Hematopoietic multipotent progenitor cell treated with erythropoietin and hydrocortisone succinate and interleukin-3 and kit ligand, for 17 days (in vitro differentiated cells): ENCODE measurements at places on chromosomes 12 and 14.

DNA sequence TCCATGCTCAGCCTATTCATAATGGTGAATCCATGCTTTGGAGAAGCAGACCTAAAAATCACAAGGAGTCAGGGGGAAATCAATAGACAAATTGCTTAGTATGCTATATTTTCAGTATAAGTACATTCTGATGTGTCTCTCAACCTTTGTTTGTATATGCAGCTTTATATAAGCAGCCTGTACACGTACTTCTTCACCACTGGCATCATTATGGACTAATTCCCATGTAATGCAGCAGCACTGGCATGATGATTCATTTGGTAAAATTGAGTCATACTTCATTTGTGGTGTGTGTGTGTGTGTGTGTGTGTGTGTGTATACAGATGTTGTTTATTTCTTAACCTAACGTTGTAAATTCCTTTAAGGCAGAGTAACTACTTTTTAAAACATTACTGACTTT lies 10.9 kb downstream of the DCP1B start:
- no peak for DNase-seq

GRCh38 chr14:74510959-74511409 lies 17.4 kb downstream of the ISCA2 start:
- DNase-seq: no peak

DNA sequence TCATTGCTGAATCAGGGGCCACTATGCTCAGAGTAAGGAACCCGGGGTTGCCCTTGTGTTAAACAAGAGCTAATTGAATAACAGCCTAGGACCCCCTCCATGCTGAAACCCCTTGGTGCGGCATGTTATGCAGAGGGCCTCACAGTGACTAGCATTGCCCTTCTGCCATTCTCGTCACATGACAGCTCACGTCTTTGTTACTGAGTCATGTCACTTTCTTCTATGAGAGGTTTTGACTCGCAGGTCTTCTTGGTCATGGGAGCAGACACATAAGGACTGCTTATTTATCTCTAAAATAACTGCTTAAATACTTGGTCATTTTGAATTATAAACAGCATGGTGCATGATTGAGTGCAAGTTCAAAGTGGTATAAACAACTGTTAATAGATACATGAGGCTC lies 24.9 kb downstream of the TCTN1 start:
- no peak for DNase-seq

DNA sequence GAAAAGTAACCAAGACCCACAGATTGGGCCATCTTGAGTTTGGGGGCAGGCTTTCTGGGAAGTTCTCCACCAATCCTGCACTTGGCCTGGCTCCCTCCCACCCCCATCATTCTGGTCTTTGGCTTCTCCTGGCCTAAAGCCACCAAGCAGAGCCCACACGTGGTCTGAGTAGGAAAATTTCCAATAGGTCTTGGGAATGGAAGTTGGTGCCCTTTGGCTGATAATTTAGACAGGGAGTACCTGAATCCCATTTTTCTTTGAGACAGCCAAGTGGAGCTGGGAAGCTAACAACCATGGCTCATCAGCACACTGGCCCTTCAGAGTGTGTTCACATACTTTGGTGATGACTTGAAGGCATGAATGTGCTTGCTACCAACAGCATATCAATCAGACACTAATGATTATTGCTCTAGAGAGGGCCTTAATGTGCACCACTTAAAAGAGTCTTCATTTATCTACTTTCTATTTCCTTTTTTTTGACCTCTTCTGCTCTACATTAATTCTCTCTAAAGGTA lies 156.0 kb downstream of the EGLN3 start:
- no peak for DNase-seq

DNA sequence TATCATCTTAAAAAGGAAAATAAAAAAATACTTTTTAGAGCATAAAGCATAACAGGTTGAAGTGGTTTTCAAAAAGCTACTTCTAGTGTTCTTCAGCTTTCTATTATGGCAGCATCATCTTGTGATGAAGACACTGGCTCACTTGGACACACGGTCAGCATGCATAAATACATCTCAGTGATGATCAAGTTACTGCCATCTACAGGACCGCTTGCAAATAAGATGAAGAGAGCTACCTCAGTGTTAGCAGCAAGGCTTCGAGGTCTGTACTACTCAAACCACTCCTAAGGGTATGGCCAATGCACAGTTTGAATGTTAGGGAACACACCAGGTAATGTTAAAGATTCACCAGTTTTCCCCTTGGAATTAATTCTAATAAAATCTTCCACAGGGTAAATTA lies 58.8 kb downstream of the GALC start:
- no peak for DNase-seq

GRCh38 chr12:100899301-100899700 lies 104.7 kb downstream of the ANO4 start:
- no peak for DNase-seq

DNA sequence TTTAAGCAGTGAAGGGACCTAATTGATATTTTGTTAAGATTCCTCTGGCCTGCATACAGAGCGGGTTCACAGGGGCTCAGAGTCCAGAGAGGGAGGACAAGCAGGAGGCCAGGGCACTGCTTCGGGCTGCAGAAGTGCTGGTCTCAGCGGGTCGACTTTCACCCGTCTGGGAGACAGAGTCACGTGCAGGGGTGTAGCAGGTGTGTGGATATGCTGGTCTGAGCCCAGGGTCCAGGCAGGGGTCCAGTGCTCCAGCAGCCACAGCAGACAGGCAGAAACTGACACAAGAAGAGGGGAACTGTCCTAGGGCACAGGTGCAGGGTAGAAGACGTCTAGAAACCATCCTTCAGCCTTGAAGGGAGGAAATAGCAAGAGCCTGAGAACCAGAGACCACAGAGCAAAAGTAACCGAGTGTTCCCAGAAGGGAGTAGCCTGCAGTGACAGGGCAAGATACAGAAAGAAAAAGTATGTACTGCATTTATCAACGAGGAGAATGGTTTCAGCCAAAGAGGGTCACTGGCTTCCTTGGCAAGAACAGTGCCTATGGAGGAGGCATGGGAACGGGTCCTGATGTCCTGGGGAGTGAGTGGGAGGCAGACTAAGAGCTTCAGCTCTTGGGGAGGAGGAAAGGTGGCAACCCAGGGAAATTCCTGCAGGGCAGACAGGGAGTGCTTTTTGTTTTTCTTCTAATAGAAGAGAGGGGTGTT lies 28.7 kb downstream of the FBXO21 start:
- DNase-seq: no peak

GRCh38 chr14:53062856-53063255 lies 90.3 kb downstream of the DDHD1 start:
- no peak for DNase-seq

DNA sequence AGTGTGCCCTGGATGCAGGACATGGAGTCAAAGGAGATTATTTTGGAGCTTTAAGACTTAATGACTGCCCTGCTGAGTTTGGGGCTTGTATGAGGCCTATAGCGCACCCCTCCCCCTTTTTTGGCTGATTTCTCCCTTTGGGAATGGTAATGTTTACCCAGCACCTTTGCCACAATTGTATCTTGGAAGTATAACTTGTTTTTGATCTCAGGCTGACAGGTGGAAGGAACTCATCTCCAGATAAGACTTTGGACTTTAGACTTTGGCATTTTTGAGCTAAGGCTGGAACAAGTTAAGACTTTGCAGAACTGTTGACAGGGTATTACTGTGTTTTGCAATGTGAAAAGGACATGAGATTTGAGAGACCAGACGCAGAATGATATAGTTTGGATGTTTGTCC lies 110.5 kb downstream of the DERA start:
- DNase-seq: no peak

DNA sequence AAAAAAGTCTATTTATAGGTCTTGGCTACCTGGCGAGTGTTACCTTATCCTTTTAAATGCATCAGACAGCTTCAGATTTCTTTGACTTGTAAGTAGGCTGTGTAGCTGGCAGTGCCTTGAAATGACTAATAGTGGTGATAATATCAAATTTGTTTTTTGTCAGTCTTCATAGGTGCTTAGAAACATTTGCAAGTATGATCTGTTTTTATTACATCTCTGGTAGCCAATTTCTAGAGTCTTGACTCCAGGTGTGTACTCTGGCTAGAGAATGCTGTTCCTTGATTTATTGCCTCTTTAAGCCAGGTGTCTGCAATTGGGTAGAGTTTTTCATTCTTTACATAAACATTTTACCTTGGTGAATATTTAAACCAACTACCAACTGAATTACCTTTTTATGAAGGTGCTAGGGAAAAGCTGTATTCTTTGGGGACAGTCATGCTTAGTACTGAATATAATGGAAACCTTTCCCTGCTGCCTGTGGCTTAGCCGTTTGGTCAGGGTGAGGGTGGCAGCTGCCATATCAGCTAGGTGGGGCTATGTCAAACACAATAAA lies 32.6 kb downstream of the MLXIP start:
- no peak for DNase-seq

- no peak for DNase-seq
Observed at GRCh38 chr12:67625004-67625403, 23.5 kb upstream of the DYRK2 start.

- DNase-seq: no peak
Observed at GRCh38 chr12:21774358-21775132, at the start of gene KCNJ8. KCNJ8 (minus strand) TSS chr12:21774706; CDS start chr12:21773616, 1,090 bp downstream.

- DNase-seq: no peak
Observed at GRCh38 chr14:76323331-76324050, 52.4 kb upstream of the ESRRB start.

- DNase-seq: no peak
Observed at GRCh38 chr14:100893760-100894159, 9.8 kb downstream of the RTL1 start.

DNA sequence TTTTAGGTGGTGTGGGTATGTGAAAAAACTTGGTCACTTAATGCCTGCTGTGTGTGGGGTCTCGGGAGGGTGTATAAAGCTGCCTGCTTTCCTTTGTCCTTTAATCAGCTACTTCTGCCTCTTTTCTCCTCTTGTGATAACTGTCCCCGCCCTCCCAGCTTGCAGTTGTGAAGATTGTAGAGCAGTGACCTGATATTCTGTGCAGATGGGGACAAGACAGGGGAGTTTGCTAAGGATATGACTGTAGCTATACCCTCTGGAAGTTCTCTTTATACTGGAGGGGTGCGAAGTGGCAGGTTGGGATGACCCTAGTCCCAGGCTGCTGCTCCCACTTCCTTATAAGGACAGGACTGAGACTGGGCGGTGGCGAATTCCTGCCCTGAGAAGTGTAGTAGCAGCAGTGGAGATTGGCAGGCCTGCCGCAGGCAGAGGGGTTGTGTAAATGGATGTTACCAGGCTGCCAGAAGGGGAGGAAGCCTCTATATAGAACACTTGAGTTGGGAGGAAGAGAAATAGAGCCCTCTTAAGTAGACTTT lies 835 bp downstream of the MYL6 start:
- peak; percentile 70 for DNase-seq

- DNase-seq: no peak
Observed at GRCh38 chr14:88829188-88829587, 4.7 kb downstream of the TTC8 start.

DNA sequence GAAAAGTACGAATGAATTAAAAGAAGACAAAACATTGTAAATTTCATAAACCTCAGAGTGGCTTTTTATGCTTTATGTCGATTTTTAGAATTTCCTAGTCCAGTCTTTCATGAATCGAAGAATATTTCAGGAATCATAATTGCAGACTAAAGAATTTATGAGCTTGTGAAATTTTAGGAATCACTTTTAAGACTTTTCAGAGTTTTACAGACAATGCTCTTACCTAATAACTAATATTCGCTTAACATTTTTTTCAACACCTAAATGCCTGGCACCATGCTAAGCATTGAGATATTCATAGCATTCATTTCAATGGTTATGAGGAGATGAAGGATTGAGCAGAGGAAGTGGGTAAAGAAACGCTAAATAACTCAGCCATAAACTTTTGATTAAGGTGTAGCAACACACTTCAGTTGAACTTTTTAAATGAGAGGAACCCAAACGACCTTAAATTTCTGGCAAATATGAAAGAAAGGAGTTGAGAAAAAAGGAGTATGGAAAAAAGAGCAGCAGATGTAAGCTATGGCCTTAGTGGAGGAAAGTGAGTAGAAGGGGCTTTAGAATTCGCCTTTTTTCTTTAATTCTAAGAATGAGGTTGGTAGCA lies 739 bp upstream of the USP44 start:
- DNase-seq: no peak

DNA sequence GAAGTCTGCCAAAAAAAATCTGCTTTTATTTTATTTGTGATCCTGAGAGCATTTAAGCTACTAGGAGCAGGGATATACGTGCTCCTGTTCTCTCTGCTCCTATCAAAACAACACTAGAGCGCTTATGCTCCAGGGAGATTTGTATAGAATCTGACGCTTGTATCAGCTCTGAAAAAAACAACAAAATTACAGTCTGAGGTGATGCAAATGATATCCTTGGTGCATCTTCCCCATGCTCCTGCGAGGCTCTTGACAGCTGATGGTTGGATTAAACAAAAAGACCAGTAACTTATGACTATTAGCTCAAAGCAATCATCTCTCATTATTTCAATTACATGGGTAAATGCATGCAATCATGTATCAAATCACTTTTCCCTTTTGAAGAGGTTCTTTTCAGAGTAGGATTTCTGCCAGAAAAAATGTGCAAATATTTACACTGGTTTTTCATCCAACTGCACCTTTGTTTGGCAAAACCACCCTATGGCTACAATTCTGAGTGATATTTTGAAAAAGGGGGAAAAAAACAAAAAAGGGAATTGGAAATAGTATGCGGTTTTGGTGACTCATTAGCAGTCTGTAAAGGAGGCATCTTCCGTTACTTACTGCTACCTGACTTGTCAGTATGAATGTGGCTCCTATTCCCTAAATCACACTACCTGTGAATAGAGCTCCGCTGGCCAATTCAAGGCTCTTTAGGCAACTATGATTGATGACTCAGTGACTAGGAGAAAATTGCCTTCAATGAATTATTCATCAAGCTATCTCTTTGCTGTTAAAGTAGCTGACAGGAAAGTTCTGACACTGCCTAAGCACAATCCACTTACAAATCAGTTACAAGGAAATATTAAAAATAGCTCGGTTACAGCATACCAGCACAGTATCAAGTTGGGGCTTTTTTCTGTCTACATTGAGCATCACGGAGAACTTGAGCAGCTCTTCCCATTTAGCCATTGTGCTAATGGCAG lies 450.0 kb downstream of the FOXG1 start:
- no peak for DNase-seq

GRCh38 chr14:47425302-47425701 lies 250.1 kb downstream of the MDGA2 start:
- DNase-seq: no peak

- DNase-seq: peak; percentile 19
Observed at GRCh38 chr12:98645572-98646067, 530 bp downstream of the APAF1 start.

DNA sequence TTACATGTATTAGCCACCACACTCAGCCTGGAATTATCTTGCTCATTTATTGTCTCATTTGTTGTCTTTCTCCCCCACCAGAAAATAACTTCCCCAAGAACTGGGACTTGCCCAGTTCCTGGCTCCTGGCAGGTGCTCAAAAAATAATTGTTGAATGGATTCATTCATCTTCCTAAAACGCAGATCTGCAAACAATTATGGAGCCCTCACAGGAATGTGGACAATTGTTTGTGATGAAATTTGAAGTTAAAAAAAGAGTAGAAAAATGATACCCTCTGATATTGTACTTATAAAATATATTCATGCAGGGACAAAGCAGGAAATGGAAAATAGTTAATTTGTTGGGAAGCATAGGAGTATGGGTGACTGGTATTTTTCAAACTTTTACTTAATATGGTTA lies 60.7 kb upstream of the MAP1LC3B2 start:
- DNase-seq: no peak

GRCh38 chr14:95183532-95184412 lies 26.4 kb upstream of the DICER1 start:
- DNase-seq: no peak

GRCh38 chr12:101925935-101926334 lies 48.6 kb downstream of the DRAM1 start:
- no peak for DNase-seq
